ENCODE measurements at places on chromosomes 2 and 18.
A peak's percentile ranks its signal among the peaks of the same experiment; 100 is the strongest.

DNA sequence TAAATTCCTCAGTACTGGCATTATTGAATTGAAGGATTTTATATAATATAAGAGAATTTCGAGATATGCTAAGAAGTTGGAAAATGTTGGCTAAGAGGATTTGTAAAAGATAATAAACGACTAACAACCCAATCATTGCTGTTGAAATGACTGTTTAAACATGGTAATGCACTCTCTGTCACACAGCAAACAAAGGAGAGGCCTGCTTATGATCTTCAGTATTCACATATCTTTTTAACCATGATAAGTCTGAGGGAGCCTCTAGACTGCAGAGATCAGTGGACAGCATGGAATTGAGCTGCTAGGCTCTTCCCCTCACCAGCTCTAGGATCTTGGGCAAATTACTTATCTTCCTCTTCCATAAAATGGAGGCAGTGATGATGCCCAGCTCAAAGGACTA, 2.7 kb downstream of the KCTD18 start:
- DNase-seq, result no peak

- no peak for DNase-seq
These were observed 100.4 kb upstream of the RND3 start for GRCh38 chr2:150587547-150588505.

GRCh38 chr2:65177751-65178442, 48.0 kb upstream of the RAB1A start:
- no peak for DNase-seq

DNA sequence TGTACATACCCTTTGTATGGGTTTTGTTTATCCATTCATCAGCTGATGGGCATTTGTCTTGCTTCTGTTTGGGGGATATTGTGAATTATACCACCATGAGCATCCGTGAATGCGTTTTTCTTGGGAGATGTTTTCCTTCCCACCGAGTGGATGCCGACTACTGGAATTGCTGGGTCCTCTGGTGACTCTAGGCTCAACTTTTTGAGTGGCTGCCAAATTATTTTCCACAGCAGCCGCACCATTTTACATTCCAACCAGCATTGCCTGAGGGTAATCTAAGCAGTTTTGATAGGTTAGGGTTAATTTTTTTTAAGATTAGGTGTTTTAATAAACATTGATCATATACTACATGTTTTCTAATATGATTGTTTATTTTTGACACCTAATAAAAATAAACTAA, 220.1 kb downstream of the SNTG2 start:
- no peak for DNase-seq

GRCh38 chr2:88838165-88838635, 146.7 kb downstream of the RPIA start:
- DNase-seq, result no peak

GRCh38 chr2:26850000-26850431, 2.1 kb downstream of the DPYSL5 start:
- DNase-seq, result no peak

DNA sequence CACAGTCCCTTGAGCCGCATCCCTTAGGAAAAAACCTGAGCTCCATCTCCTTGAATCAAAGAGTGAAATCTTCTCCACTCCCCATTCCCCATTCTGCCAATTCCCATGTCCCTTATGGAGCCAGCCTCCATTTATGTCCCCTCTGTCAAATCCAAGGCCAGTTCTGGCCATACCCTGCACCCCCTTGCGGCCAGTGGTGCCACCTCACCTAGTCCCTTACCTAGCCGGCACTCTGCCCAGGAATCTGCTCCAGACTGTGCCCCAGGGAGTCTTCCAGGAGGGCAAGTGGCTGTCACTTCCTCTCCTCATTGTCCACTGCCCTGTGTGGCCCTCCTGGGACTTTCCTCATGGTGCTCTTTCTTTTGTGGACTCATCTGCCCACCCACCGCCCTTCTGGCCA, 195.4 kb upstream of the RMP24 start:
- DNase-seq, result no peak

- DNase-seq, result no peak
These were observed 37.0 kb upstream of the IGFBP5 start for GRCh38 chr2:216732334-216732733.

- no peak for DNase-seq
These were observed 189.4 kb downstream of the GPD2 start for GRCh38 chr2:156625360-156626170.

DNA sequence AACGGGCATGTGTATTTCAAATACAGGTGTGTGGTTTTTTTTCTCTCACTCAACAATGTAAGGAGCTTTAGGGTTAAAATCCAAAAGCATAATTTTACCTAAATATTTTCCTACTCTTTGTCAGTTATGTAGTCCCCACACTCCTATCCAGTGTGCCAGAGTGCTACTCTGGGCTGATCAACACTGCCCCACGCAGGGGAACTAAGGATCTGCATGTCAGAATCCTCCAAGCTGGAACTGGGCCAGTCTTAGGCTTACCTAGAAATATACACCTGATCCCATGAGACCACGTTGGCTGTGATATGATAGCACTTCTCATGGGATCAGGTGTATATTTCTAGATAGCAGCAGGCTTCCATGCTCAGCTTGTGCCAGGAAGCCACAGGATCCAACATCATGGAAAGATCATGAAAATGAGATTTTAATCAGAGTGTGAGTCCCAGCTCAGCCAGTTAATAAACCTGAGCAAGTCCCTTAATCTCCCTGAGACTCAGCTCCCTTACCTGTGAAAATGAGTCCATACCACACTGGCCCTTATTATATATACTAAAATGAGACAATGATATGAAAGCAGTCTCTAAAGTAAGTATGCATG, 29.7 kb downstream of the CCDC141 start:
- DNase-seq, result peak; percentile 19

DNA sequence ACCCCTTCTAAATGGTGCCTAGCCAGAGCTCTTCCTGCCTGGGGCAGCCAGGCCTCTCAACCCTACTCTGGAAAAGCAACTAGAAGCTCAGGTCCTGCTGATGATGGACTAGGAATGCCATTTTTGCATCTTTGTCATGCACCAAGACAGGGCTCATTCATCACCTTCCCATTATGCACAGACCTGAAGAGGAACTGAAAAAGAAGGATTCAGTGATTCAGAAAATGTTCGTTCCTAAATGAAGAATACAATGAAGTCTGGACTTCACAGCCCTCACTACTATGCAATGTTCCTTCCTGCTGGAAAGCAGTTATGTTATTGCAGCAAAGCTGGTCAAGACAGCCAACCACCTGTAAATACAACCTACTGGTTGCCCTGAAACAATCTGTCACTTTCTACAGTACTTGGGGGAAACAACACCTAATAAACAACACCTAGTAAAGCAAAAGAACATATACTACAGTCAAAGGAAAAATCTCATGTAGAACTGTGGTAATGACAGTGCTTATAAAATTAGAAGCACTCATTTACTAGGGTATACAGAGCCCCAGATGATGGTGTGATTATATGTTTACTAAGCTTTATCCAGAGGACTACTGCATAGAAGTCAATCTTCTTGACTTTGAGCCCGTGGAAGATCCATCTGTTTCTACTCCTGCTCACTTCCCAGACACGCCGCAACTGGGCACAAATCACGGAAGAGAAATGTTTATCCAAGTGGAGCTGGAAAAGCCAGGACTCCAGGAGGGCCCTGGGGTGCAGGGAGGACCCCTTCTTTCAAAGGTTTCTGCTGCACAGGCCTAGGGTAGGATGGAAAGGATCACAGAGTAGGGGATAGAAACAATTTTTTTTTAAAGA, 103.1 kb upstream of the THOC1 start:
- no peak for DNase-seq

DNA sequence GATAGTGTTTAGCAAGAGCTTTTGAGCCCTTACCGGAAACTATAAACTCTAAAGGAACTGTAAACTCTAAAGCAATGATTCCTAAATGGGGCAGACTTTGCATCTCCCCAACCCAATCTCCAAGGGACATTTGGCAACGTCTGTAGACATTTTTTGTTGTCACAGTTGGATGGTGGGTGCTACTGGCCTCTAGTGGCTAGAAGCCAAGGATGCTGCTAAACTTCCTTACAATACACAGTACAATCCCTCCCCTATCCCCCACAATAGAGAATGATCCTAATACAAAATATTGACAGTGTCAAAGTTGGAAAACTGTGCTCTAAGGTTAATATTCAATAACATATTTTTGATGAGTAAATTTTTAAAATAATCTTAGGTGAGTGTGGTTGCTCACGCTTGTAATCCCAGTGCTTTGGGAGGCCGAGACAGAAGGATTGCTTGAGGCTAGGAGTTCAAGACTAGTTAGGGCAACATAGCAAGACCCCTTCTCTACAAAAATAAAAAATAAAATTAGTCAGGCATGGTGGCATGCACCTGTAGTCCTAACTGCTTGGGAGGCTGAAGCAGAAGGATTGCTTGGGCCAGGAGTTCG, 66.7 kb downstream of the PTPN4 start:
- DNase-seq, result no peak

DNA sequence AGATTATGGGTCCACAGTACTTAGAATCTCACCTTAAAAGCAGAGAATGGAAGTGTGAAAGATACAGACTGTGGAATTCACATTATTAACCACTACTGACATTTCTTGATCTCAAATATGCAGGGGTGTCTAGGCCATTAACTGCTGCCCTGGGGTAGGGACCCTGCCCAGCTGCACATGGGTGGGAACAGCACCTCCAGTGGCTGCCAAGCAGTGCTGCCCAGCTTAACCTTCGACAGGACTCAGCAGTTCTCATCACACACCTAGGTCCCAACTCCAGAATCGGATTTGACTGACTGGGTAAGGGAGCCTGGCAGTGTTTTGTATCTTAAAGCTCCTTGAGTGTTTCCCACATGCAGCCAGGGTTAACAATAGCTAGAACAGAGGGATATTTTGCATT, 14.9 kb downstream of the ERFE start:
- no peak for DNase-seq

- peak; percentile 10 for DNase-seq
These were observed 190.6 kb downstream of the RAD51AP2 start for GRCh38 chr2:17327649-17328048.

- no peak for DNase-seq
These were observed 408.3 kb downstream of the DSC3 start for GRCh38 chr18:30634249-30634648.

GRCh38 chr2:128306081-128306930, 12.4 kb downstream of the HS6ST1 start:
- DNase-seq, result peak; percentile 82

DNA sequence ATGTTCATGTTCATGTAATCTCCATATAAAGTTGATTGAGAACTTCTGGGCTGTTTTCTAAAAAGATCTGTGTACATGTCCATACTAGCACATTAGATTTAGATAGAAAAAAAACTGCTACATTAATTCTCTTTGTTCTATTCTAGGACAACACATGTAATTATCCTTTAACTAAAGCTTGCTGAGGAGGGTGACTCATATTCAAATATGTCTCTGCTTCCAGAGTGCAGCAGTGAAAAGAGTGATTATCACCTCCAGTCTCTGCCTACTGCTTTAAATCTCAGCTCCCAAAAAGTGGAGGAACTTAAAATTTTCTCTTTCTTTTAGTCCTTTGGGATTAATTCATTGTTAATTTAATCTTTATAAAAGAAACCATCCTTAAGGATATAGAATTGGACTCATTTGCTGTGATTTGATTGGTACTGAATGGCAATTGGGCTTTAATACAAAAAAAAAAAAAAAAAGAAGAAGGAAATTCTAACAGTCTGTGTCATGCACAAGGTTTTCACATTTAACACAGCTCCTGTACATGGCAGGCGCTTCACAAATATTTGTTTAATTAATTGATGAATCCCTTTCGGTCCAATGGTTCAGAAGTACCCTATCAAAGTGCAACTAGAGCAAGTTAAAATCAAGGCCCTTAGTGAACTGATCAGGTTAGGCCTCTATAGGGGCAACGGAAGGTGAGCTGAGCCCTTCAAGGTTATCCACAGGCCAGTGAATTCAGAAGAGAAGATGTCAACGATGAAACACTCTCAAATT, 214.0 kb upstream of the KCNJ3 start:
- DNase-seq, result no peak

- DNase-seq, result no peak
These were observed 52.9 kb upstream of the NCOA1 start for GRCh38 chr2:24438106-24438505.

- DNase-seq, result no peak
These were observed 37.1 kb downstream of the MAP4K4 start for GRCh38 chr2:101734505-101735165.

GRCh38 chr2:30673127-30673526, 134.1 kb downstream of the CAPN13 start:
- DNase-seq, result no peak

- no peak for DNase-seq
These were observed 124.2 kb upstream of the SATB2 start for GRCh38 chr2:199581935-199582360.

GRCh38 chr2:108212671-108213070, 27.1 kb upstream of the SULT1C3 start:
- peak; percentile 75 for DNase-seq

DNA sequence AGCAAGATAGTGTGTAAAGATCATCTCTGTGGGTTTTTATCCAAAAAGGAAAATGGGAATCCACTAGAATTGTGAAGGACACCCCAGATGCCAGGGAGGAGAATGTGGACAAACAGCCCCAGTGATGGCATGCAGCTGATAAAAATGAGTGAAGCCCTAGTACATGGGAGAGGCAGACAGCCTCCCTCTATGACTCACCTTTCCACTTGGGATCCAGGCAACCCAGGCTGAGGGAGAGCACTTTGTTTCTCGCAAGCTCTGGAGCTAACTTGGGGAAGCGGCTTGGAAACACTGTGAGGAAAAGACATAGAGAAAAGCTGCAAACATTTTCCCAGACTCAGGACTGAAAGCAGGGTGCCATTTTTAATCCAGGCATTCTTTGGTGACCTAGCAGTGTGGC, 5.3 kb upstream of the FLACC1 start:
- DNase-seq, result no peak

- no peak for DNase-seq
These were observed 168.3 kb upstream of the POU3F3 start for GRCh38 chr2:104685591-104685990.

GRCh38 chr18:48319801-48320638, 89.2 kb downstream of the ZBTB7C start:
- peak; percentile 23 for DNase-seq

- DNase-seq, result peak; percentile 98
These were observed at the start of gene STRN for GRCh38 chr2:36966370-36967235. Gene STRN, minus strand, starts transcription at chr2:36966536. Its CDS starts 73 bp downstream, at chr2:36966463.

DNA sequence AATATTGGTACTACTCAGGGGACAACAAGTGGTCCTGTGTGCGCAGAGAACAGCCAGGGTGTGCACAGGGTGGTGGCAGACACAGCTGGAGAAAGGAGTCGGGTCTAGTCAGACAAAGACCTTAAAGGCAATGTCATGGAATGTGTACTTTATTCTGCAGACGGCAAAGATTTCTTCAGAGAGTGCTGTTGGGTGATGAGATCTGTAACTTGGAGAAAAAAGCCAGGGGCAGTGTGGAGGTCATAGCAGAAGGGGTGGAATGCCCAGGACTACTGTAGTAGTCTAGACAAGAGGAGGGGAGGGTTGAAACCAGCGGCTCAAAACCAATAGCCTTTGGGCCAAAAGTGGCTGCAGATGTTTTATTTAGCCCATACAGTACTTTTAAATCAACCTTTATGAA, 121.3 kb upstream of the ZFP36L2 start:
- DNase-seq, result no peak

Measured in mammary epithelial cell (primary cell).